ENCODE measurements at places on chromosomes 3 and 15. TPM values are rescaled to one million over a fixed set of nuclear protein-coding genes. Genes with fewer than 3 reads are reported as not detected.
A peak's percentile ranks its signal among the peaks of the same experiment; 100 is the strongest.

Gene ERICH6
- not detected for total RNA-seq

Gene GOLGA8S
- 0.24 TPM for total RNA-seq

Gene GPR149
- not detected for total RNA-seq

Gene WDR72
- not detected for total RNA-seq

Gene PEX5L
- total RNA-seq: 0.07 TPM

Gene SCAMP5
- 1.3 TPM for total RNA-seq

Gene CAV3
- not detected for total RNA-seq

Gene ZNF710
- total RNA-seq: 5.9 TPM

Gene GP9
- not detected for total RNA-seq

Gene RBP2
- not detected for total RNA-seq

Gene LIPC
- total RNA-seq: 0.28 TPM

Gene TMC3
- total RNA-seq: not detected

Gene DAZL
- total RNA-seq: not detected

Gene SLC9C1
- total RNA-seq: not detected

Gene OR5H15
- not detected for total RNA-seq

Gene PGBD4
- 4.1 TPM for total RNA-seq

- H3K4me1 ChIP-seq: no peaks in the 10 kb centered on the region
- H3K4me3 ChIP-seq: no peak overlapping the region
- H3K36me3 ChIP-seq: no peaks in the 10 kb centered on the region
- no peaks in the 10 kb centered on the region for H3K27me3 ChIP-seq
These were observed 562.5 kb downstream of the UNC13C start for GRCh38 chr15:54540721-54541120.

GRCh38 chr3:157606852-157607197 is 103.6 kb upstream of the VEPH1 start:
- no peak overlapping the region for H3K4me3 ChIP-seq
- H3K27me3 ChIP-seq: no peaks in the 10 kb centered on the region
- H3K4me1 ChIP-seq: no peaks in the 10 kb centered on the region
- no peak overlapping the region for H3K27ac ChIP-seq

GRCh38 chr3:13580256-13581023 is 31.5 kb downstream of the FBLN2 start:
- no peak for DNase-seq
- H3K4me3 ChIP-seq: no peak overlapping the region
- no peak overlapping the region for H3K27ac ChIP-seq
- H3K27me3 ChIP-seq: no peaks in the 10 kb centered on the region
- no peaks in the 10 kb centered on the region for H3K36me3 ChIP-seq

GRCh38 chr3:129645286-129645685 is 38.8 kb upstream of the PLXND1 start:
- H3K27me3 ChIP-seq: no peaks in the 10 kb centered on the region
- no peak overlapping the region for H3K27ac ChIP-seq
- no peak overlapping the region for H3K4me3 ChIP-seq
- no peak for DNase-seq

GRCh38 chr3:4528819-4529600 is 35.9 kb downstream of the ITPR1 start:
- no peaks in the 10 kb centered on the region for H3K27me3 ChIP-seq
- H3K27ac ChIP-seq: no peak overlapping the region
- H3K4me3 ChIP-seq: no peak overlapping the region

- no peak overlapping the region for H3K4me3 ChIP-seq
- DNase-seq: peak; percentile 2
- no peaks in the 10 kb centered on the region for H3K36me3 ChIP-seq
- peaks cover 6% of the 10 kb centered on the region for H3K4me1 ChIP-seq
These were observed 1.5 kb downstream of the GRM2 start for GRCh38 chr3:51708216-51708845.

GRCh38 chr15:93476491-93477177 is 387.6 kb upstream of the RGMA start:
- H3K4me3 ChIP-seq: no peak overlapping the region
- no peaks in the 10 kb centered on the region for H3K27me3 ChIP-seq
- H3K27ac ChIP-seq: no peak overlapping the region
- no peaks in the 10 kb centered on the region for H3K4me1 ChIP-seq
- DNase-seq: no peak

DNA sequence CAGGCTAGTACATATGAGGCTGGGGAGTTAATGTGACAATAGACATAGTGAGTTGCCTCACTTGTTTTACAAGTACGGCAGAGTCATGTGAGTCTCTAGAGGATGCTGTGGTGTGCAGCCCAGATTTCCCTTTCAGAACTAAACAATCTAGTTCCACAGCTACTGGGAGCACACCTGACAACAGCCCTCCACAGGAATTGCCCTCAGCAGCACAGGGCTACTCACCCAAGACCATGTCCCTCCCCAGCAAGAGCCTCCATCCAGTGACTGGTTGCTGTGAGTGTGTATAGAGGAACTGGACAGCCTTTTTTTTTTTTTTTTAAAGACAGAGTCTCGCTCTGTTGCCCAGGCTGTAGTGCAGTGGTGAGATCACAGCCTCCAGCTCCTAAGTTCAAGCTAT is 40.2 kb upstream of the UBE2E2 start:
- no peaks in the 10 kb centered on the region for H3K36me3 ChIP-seq
- no peaks in the 10 kb centered on the region for H3K27me3 ChIP-seq
- H3K4me3 ChIP-seq: no peak overlapping the region
- DNase-seq: no peak
- no peaks in the 10 kb centered on the region for H3K4me1 ChIP-seq

GRCh38 chr15:79930516-79930915 is 33.7 kb upstream of the MTHFS start:
- no peaks in the 10 kb centered on the region for H3K27me3 ChIP-seq
- no peak overlapping the region for H3K4me3 ChIP-seq
- no peaks in the 10 kb centered on the region for H3K4me1 ChIP-seq
- no peak for DNase-seq

- H3K27me3 ChIP-seq: no peaks in the 10 kb centered on the region
- no peaks in the 10 kb centered on the region for H3K4me1 ChIP-seq
- DNase-seq: no peak
- no peak overlapping the region for H3K27ac ChIP-seq
- no peak overlapping the region for H3K4me3 ChIP-seq
These were observed 38.7 kb downstream of the SENP8 start for GRCh38 chr15:72156928-72157327.

DNA sequence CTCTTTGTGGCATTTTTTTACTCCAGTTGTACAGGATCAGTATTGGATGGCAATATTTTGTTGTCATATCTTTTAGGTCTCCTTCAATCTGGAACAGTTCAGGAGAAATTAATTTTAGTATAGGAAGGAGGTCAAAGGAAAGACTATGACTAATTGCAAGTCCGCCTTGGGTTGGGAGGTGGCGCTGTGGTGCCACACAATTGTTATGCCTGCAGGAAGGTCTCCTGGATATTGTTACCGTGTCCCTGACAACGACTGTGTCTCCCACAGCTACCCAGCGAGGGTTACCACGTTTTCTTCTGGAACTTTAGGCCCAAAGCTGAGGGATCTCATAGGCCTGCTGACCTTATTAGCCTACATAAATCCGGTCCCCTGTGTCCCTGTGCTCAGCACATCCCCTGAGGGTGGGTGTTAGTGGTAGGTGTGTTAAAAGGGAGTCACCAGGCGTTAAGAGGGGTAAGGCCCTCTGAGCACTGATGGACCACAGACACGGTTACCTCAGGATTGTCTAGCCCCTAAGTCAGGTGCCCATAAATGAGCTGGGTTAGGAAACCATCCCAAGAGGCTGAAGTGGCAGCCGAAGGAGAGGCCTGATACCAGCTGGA is 31.5 kb downstream of the KCNAB1 start:
- no peaks in the 10 kb centered on the region for H3K36me3 ChIP-seq
- no peaks in the 10 kb centered on the region for H3K4me1 ChIP-seq
- peak overlapping the region; percentile 68 for H3K27ac ChIP-seq
- H3K27me3 ChIP-seq: no peaks in the 10 kb centered on the region
- DNase-seq: peak; percentile 53
- H3K4me3 ChIP-seq: no peak overlapping the region

DNA sequence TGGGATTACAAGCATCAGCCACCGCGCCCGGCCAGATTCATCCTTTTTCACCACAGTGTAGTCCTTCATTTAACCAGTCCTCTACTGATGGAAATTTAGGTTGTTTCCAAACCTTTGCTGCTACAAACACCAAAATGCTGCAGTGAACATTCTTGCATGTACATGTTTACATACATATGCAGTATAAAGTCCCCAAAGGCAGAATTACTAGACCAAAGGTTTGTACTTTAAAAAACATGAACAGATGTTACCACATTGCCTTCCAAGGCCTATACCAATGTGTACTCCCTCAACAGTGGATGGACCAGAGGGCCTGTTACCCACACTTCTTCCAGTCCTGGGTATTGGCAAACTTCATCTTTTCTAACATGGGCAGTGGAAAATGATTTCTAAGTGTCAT is 51.0 kb downstream of the RLBP1 start:
- H3K27me3 ChIP-seq: no peaks in the 10 kb centered on the region
- H3K36me3 ChIP-seq: no peaks in the 10 kb centered on the region
- H3K4me3 ChIP-seq: no peak overlapping the region
- DNase-seq: no peak

DNA sequence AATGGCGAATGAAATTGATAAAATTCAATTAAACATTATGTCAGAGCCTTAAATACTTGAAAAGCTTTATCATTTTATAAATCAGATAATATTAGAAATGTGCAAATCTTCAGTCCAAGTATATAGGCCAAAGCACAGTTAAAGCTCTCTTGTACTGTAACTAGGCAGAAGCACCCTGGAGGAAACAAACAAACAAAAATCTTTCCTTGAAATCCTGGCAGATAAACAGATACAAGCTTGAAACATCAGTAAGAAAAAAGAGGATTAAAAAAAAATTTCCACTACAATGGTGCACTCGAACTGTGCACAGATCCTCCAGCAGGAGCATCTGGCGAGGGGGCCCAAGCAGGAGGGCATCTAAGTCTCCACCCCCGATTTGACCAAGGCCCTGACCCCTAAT is 166.6 kb downstream of the PLD1 start:
- no peak overlapping the region for H3K27ac ChIP-seq
- no peaks in the 10 kb centered on the region for H3K27me3 ChIP-seq
- no peak for DNase-seq

- H3K27ac ChIP-seq: no peak overlapping the region
- H3K4me3 ChIP-seq: no peak overlapping the region
These were observed 14.9 kb downstream of the LIPH start for GRCh38 chr3:185537369-185537970.

GRCh38 chr3:129470861-129471260 is 30.8 kb downstream of the IFT122 start:
- H3K4me3 ChIP-seq: no peak overlapping the region
- no peaks in the 10 kb centered on the region for H3K36me3 ChIP-seq
- H3K4me1 ChIP-seq: no peaks in the 10 kb centered on the region
- DNase-seq: no peak

DNA sequence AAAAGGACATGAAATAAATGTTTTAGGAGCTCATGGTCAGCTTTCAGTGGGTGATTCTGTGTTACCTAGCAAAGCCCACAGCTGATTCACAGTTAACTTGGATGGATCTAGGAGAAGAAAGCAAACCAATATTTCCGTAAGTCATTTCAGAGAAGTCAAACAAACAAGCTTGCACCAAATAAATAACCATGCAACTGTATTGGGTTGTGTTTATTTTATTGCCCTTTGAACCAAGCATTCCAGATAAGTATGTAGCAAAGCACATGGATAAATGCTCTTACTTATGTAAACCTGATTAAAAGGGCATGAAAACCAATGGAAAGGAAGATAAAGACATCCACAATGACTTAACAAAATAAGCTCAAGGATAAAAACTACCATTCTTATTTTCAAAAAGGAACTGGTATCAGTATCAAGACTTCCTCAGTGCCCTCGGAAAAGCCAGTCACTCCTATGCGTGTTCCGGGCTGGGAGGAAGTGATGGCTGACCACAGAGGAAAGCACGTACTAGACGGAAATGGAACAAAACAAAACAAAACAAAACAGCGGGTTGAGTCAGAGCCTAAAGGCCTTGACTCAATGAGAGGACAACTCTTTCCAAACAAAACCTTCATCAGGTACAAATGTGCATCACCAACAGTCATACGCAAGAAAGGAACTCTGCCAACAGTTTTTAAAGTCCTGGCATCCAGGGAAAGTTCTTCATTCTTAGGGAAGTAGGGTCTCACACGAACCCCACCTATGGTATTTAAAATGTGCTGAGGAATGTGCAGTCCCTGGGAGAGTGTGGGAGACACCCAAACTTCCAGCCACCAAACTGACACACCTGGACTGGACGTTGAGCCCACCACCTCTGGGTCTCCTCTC is 103.3 kb downstream of the SNRK start:
- H3K36me3 ChIP-seq: no peaks in the 10 kb centered on the region
- no peaks in the 10 kb centered on the region for H3K27me3 ChIP-seq
- peak overlapping the region; percentile 58 for H3K27ac ChIP-seq
- no peak for DNase-seq
- H3K4me1 ChIP-seq: no peaks in the 10 kb centered on the region

GRCh38 chr3:14793126-14793857 is 25.5 kb upstream of the FGD5 start:
- H3K4me3 ChIP-seq: no peak overlapping the region
- no peaks in the 10 kb centered on the region for H3K27me3 ChIP-seq
- H3K27ac ChIP-seq: peak overlapping the region; percentile 65
- no peaks in the 10 kb centered on the region for H3K36me3 ChIP-seq
- no peaks in the 10 kb centered on the region for H3K4me1 ChIP-seq

GRCh38 chr3:31043184-31043819 is 148.8 kb upstream of the GADL1 start:
- H3K27ac ChIP-seq: no peak overlapping the region
- H3K4me1 ChIP-seq: no peaks in the 10 kb centered on the region
- H3K4me3 ChIP-seq: no peak overlapping the region
- H3K27me3 ChIP-seq: no peaks in the 10 kb centered on the region

DNA sequence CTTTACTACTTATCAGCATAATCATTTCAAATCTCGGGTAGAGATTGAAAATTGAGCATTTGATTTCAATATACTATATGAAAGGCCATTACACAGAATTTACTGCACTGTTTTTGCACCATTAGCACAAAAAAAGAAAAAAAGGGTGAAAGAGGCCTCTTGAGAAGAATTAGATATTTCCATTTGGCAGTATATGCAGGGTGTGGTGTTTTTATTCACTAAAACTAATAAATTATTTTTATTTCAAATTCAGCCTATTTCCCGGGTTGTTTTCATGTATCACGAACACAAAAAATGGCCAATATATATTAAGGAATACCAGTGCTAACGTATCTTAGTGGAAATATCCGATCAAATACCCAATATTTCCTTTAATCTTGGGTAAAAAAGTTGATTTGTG is 110.5 kb upstream of the TBL1XR1 start:
- H3K27me3 ChIP-seq: no peaks in the 10 kb centered on the region
- no peaks in the 10 kb centered on the region for H3K36me3 ChIP-seq
- H3K4me3 ChIP-seq: no peak overlapping the region
- H3K27ac ChIP-seq: no peak overlapping the region
- H3K4me1 ChIP-seq: no peaks in the 10 kb centered on the region
- DNase-seq: no peak

GRCh38 chr15:94383706-94384105 is 152.3 kb downstream of the MCTP2 start:
- H3K27ac ChIP-seq: no peak overlapping the region
- H3K4me3 ChIP-seq: no peak overlapping the region
- H3K4me1 ChIP-seq: no peaks in the 10 kb centered on the region
- no peaks in the 10 kb centered on the region for H3K27me3 ChIP-seq
- DNase-seq: no peak

- no peaks in the 10 kb centered on the region for H3K4me1 ChIP-seq
- no peaks in the 10 kb centered on the region for H3K27me3 ChIP-seq
- no peak overlapping the region for H3K27ac ChIP-seq
- H3K4me3 ChIP-seq: no peak overlapping the region
These were observed 282.5 kb downstream of the RPLP1 start for GRCh38 chr15:69735121-69735520.

Data from uterus (tissue), 4 donors.